ENCODE measurements at places on chromosomes 1 and 21.
A peak's percentile ranks its signal among the peaks of the same experiment; 100 is the strongest.

DNA sequence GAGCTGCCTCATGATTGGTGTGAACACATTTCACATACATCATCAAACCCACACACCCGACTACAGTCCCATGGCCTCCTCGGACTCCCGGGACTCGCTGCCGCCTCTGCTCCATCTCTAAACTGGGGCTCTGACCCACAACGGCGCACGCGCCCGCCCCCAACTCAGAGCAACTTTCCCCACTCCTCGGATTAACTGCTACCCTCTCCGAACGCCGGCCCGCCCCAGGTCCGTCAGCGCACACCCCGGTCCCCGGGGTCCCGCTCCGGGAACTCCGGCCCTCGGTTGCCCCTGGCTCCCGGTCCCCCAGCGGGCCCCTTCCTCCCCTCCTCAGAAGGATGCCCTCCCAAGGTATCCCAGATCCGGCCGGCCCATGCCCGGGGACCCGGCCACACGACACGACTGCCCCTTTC is 740 bp downstream of the DSTYK start:
- DNase-seq, result no peak

- DNase-seq, result no peak
These were observed 147.2 kb upstream of the ADAMTS5 start for GRCh38 chr21:27114111-27114510.

DNA sequence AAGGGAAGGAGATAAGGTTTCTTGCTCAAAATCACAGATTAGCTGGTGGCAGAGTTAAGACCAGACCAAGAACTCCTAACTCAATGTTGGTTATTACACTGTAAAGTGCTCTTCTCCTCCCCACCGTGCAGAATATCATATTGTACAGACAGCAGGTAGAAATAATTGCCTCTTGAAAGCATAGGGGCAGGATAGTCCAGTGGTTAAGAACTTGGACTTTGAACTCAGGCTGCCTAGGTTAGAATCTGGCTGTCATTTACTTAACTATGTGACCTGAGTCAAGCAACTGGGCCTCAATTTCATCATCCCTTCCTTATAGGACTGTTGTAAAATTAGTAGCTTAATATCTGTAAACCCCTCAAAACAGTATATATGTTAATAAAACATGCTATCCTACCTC is 114.9 kb upstream of the HIVEP3 start:
- no peak for DNase-seq

DNA sequence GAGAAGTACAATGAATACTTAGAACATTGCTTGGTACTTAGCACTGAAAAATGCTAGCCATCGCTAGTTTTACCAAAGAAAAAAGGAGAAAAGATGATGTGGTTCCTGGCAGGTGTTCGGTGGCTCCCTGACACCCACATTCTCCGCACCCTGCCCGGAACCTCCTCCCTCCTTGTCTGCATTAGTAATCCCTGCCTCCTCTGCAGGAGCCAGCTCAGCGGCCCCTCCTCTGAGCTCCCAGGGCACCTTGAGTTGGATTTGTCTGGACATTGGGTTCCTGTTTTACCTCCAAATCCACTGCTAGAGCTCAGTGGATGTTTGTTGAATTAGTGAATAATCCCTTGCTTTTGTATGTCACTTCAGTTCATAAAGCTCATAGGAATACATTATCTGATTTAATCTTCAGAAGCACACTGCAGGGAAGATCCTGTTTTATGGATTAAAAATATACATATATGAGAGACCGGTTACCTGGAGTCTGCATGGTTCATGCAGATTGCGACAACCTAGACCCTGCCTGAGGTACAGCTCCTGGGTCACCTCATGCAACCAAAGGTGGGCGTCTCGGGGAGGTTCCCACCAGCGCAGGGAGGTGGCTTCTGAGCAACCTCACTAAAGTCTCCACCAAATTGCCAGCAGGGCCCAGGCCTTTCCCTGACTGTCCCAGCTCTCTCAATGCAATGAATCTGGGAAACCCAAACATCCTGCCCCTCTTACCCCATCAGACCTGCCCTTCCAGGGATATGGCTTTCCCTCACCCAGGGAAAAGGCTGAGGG is 24.2 kb downstream of the PCAT6 start:
- DNase-seq, result no peak

- DNase-seq, result no peak
These were observed 81.3 kb downstream of the LRRC8D start for GRCh38 chr1:89901957-89902669.

DNA sequence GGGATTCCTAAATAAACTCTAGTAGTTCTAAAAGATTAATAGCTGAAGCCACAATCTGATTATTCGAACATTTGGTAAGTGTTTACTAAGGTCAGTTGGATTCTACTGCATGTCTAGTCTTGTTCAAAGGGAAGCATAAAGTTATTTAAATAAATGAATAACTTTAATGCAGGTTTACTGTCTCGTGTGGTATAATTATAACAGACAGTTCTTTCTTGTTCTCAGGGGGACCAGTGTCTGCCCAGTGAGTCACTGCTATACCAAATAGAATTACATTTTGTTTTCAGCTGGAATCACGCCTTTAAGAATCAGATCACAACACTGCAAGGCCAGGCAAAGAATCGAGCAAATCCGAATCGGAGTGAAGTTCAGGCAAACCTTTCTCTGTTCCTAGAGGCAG is 45.1 kb downstream of the SMG7 start:
- no peak for DNase-seq

GRCh38 chr1:95323123-95323522 is 89.1 kb downstream of the RWDD3 start:
- no peak for DNase-seq

DNA sequence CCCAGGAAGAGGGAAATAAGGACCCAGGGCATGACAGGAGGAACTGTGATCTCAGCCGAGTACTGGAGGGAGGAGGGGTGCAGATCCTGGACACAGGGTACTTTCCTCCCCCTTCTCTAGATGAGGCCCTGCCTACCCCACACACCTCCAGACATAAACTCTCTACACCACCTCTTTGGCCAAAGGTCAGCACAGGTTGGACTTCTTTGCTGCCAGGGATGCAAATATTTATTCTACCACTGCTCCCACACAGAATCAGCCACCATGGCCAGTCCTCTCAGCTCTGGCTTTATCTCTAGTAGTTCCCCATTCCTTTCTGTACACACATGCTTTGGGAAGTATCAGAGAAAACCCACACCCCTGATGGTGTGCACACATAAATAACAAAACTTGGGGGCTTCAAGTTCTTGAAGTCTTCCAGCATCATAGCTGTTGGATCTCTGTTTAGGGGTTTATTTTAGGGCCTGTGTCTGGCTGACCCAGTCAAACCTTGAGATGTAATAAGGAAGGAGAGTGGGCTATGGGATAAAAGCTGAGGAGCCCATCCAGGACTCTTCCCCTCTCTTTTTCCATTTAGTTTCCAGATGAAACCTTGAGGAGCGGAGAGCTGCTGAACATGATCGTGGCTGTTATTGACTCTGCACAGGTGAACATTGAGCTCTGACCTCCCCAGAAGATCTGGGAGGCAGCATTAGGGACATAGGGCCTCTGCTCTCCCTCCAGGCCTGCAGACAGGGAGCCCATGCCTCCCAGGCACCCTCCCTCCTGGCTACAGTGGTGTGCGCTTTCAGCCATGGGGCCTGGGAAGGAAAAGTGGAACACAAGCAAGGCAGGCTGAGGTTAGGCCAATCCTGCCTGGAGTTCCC is 6.7 kb upstream of the SLC27A3 start:
- DNase-seq, result no peak

DNA sequence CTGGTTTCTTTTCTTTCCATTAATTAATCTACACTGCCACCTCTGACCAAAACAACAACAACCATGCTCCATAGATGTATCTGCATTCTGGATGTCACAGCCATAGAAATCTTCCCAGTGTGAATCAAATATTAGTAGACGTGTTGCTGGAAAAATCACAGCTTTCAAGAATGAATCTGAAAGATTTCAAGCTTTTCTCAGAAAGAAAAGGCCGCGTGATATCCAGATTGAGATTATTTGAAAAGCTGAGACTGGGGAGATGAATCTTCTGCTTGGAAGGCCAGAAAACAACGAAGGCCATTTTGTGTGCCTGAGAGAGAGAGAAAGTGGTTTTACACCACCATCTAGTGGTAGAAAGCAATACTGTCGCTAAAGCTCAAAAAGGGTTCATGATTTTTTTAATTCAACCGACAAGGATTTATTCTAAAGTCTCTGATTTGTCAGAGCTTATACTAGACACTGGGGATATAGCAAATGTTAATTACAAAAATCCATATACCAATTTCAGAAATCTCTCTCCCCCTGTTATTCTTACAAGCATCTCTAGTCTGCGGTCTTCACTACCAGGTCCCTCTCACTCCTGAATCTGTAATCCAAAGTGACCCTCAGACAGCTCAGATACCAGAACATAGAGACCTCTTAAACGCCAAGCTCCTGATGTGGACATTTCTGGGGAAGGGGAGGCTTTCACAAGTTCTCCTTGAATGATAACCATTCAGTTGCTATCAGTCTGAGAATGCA is 87.5 kb upstream of the SGIP1 start:
- peak; percentile 70 for DNase-seq
